Activated naive CD4-positive, alpha-beta T cell (primary cell): ENCODE measurements at places on chromosomes 11 and 22.

DNA sequence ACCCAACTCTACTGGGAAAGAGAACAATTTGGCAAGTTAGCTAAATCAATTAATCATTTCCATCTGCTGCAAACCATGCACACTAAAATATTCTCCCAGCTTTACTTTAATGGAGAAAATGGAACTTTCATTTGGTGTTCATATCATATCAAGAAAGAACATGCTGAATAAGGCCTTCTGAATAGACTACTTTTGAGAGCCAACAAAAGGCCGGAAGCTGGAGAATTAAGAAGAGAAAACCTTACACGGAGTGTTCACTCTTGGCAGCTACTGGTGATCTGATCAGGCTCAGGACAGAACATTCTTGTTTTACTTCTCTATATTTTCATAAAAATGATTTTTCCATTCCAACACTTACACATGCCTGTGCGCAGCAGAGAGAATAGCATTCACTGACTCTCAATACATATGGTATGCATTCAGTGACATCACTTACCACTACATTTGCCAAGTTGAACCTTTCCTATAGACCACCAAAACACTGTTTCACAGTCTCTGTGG, 165.3 kb downstream of the TTC28 start:
- no peak for DNase-seq

GRCh38 chr11:79488286-79488685, 47.5 kb upstream of the TENM4 start:
- no peak for DNase-seq

GRCh38 chr11:131615611-131616010, 245.2 kb downstream of the NTM start:
- no peak for DNase-seq

GRCh38 chr22:31098632-31099110, 8.7 kb downstream of the SELENOM start:
- DNase-seq, result no peak

- no peak for DNase-seq
These were observed 77.3 kb downstream of the DEUP1 start for GRCh38 chr11:93407777-93408401.

GRCh38 chr11:8826901-8827560, 84.0 kb upstream of the AKIP1 start:
- no peak for DNase-seq

DNA sequence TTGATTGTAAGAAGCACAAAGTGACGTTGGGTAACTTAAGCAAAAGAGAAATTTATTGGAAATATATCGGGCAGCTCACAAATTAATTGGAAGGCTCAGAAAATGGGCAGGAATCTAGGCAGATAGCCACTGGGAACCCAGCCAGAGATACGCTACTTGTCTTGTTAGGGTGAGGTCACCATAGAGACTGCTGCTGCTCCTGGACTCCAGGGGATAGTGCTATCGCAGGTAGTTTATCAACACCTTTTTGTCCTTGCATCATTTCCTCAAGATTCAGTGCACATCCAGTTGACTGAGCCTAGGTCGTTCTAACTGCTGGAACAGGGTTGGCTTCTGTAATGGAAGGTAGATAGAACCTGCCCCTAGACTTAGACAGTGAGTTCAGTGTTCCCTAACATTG, 19.6 kb downstream of the AMOTL1 start:
- DNase-seq, result no peak

GRCh38 chr11:109303342-109303741, 118.6 kb upstream of the C11orf87 start:
- DNase-seq, result no peak

DNA sequence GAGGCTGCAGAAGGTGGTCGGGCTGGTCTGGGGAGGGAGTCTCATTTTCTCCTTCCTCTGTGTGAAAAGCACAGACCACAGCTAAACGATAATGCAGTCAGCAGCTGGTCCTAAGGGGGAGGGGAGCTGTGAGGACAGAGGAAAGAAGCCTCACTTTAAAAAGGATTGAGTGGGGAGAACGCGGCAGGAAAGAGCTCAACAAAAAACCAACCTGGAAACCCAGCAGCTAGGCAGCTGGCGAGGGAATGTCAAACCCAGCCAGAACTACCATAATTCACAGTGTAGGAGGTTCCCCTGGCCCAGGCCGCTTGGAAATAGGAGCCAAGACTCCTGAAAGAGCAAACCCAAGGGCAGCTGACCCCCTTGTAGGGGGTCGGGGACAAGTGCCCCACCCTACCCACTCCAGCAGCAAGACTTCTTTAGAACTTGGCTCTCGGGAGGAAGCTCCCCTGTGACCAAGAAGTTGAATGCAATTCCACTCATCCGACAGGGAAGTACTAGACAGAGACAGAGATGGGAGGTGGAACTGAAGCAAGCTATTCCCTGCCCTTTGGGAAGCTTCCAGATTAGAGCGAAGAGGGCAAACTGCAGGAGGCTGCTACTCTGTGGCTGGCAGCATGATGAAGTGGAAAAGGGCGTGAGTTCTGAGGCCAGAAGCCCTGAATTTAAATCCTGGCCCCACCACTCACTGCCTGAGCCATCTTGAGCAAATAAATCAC, 16.5 kb upstream of the DGKZ start:
- no peak for DNase-seq

GRCh38 chr11:77747381-77747969, 73.0 kb downstream of the RSF1 start:
- DNase-seq, result no peak

DNA sequence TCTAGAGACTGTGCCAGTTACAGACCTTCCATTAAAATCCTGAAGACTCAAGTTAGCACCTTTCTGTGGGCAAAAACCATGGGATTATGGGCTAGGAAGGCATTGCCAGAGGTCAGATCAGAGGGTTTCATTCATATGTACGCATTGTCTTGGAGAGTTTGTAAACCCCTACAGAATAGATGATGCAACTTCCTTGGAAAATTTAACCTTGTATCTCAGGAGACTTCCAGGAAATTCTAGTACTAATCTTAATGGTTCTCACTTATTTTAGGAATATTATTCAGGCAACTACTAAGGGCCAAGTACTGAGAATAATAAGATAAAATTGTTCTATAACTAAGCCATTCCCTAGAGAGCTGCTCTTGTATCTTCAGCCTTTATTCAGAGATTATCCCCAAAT, 6.9 kb downstream of the OLFML1 start:
- DNase-seq, result no peak

DNA sequence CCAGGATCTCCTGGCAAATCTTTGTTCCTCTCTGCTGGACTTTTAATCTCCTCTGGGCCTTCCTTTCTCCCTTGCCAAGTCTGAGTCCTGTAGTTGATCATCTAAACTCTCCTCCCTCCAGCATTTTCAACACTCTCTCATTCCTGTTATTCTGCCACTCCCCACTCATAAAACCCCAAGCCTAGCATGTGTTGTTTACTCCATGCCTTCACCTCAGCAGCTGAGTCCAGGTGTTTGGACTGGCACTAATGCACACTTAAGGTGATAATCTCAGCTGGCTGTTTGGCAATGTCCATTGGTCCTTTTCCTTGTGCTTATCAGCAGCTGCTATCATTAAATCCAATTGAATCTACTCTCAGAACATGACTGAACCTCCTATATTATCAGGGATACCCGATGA, 876.8 kb upstream of the TENM4 start:
- no peak for DNase-seq

- no peak for DNase-seq
These were observed 195.5 kb upstream of the CADM1 start for GRCh38 chr11:115699733-115700132.

- no peak for DNase-seq
These were observed 544.4 kb downstream of the MIAT start for GRCh38 chr22:27201741-27202140.

GRCh38 chr11:64918017-64918416, 1.0 kb upstream of the ATG2A start:
- no peak for DNase-seq

GRCh38 chr11:11296434-11296833, 56.6 kb downstream of the CSNK2A3 start:
- DNase-seq, result no peak

- DNase-seq, result no peak
These were observed 254.2 kb downstream of the TBC1D22A start for GRCh38 chr22:47016631-47017030.

DNA sequence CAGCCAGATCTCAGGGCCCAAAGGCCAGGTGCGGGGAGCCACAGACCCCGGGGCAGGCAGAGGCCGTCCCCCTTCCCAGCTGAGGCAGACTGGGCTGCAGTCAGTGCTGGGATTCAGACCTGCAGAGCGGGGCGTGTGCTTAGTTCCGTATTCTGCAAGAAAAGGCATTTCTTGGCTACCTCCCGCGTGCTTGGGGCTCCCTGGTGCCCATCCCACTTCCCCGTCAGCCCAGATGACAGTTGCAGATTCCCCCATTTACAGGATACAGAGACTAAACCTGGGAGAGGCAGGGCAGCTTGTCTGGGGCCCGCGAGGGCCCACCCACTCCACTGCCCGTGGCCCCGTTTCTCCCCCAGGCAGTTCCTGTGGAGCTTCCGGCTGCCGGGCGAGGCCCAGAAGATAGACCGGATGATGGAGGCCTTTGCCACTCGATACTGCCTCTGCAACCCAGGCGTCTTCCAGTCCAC, 18.3 kb downstream of the CYTH4 start:
- no peak for DNase-seq

- DNase-seq, result no peak
These were observed 16.6 kb downstream of the SCUBE1 start for GRCh38 chr22:43326331-43327156.

DNA sequence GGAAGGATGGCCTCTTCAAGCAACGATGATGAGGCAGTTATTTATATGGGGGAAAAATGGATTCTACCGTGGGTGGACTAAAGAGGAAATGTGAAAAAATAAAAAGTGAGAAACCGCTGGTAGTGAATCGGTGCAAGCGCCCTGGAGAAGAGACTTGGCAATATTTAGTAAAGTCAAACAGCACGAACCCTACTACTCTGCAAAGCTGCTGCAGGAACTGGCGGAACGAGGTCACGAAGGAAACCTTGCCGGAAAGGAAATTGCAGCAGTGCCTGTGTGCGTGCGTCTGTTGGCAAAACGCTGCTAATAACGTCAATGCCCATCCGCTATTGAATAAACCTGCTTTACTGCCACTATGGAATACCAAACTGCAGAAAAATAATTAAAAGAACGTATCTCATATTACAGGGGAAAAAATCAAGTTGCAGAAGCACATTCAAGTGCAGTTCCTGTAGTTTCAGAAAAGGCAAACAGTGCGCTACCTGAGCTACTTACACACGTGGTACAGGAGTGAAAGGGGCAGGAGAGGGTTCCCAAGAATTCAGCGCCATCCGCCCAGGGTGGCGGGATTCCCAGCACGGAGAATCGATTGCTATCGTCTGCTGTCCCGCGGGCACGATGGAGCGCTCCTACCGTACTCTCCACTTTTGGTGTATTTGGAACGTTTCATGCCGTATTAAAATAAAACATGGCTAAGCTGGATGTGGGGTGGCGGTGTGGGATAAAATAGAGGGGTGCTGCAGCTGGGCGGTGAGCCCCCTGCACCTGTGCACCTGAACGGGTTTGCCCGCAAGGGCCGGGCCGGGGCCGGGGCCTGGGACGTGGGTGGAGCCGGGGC, 585 bp upstream of the NADSYN1 start:
- DNase-seq, result no peak

GRCh38 chr11:76236092-76236999, 30.0 kb upstream of the WNT11 start:
- DNase-seq, result no peak

GRCh38 chr11:126838779-126839178, 161.8 kb downstream of the KIRREL3 start:
- DNase-seq, result no peak

GRCh38 chr11:60592601-60593000, 77.4 kb downstream of the MS4A13 start:
- DNase-seq, result no peak

DNA sequence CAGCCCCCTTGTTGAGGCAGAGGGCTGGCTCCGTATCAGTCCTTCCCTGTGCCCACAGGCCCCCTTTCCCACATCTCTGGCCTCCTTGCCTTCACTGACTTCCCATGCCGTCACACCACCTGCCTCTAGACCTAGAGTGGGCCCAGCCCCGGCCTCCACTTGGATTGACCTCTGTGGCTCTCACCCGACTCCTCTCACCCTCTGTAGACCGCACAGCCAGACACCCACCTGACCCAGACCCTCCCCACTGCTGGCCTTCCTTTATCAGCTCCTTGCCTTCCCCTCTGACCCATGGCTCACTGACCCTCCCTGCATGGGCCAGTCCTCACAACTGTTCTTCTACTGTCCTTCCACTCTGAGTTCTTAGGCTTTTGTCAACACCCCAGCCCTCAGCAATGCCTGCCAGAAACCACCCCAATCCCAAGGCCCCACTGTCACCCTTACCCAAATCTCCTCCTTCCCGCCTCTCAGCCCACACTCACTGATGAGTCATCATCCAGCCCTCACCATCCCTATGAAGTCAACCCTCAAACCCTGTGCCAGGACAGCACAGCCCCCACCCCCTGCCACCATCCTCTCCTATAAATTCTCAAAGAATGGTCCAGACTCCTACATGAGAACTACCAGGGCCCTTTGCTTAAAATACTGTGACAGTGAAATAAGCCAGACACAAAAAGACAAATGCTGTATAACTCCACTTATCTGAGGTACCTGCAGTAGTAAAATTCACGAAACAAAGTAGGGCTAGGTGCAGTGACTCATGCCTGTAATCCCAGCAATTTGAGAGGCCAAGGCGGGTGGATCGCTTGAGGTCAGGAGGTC, 53.4 kb downstream of the SCGB1A1 start:
- DNase-seq, result no peak

DNA sequence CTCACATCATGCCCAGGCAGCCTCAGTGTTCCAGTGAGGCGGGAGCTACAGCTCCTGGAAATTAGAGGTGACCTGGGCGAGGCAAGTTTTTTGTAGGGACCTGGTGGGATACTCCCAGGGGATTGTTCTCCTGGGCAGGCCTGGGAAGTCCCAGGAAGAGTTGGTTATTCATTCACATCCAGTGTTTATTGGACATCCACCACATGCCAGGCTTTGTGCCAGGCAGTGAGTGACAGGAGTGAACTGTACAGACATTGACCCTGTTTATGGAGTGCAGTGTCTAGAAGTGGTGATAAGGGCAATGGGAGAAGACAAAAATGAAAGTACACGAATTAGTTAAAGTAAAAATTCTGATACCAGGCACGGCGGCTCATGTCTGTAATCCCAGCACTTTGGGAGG, 29.4 kb downstream of the YWHAH start:
- no peak for DNase-seq

DNA sequence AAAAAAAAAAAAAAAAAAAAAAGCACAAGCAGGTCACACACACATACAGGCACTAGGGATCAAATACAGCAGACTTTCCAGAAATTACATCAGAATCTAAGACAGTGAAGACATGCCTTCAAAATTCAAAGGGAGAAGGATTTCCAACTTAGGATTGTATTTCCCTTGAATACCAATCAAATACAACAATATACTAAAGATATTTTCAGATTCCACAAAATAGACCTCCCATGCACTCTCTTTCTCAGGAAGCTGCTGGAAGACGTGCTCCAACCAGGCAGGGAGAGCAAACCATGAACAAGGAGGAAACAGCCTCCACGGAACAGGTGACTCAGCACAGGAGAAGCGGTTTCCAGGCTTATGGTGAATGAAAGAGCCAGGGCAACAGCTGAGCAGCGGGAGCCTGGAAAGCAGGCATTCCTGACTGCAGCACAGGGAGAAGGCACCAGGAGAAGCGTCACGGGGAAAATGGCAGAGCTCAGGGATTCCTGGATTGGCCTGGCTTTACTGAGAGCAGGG, 32.0 kb downstream of the TMEM184B start:
- DNase-seq, result no peak

GRCh38 chr22:45317551-45318167, 7.9 kb downstream of the FAM118A start:
- DNase-seq, result peak; percentile 26
